ENCODE measurements at places on chromosomes 12 and 14. TPM values are rescaled to one million over a fixed set of nuclear protein-coding genes. Genes with fewer than 3 reads are reported as not detected.

Gene ITGA5
- 12.8 TPM for total RNA-seq

Gene CBLN3
- 0.44 TPM for total RNA-seq

Gene CCDC60
- 3.5 TPM for total RNA-seq

Gene FITM1
- total RNA-seq, result 0.60 TPM

Gene RHOJ
- 2.0 TPM for total RNA-seq

DNA sequence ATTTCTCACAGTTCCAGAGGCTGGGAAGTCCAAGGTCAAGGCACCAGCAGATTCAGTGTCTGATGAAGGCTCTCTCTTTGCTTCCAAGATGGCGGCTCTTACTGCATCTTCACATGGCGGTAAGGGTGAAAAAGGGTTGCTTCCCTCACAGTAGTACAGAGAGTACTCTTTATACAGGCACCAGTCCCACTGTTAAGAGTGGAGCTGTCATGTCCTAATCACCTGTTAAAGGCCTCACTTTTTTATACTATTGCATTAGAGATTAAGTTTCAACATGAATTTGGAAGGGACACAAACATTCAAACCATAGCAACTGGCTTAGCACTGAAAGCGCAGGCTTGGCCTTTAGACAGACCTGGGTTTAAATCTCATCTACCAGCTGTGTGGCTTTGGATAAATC is 50.0 kb upstream of the TCL1A start:
- ATAC-seq, result no peak

GRCh38 chr14:60090864-60091519 is 731 bp upstream of the PCNX4 start:
- no peak for ATAC-seq

- ATAC-seq, result peak; percentile 100
These were observed 51.6 kb upstream of the PMCH start for GRCh38 chr12:102249079-102249841.

DNA sequence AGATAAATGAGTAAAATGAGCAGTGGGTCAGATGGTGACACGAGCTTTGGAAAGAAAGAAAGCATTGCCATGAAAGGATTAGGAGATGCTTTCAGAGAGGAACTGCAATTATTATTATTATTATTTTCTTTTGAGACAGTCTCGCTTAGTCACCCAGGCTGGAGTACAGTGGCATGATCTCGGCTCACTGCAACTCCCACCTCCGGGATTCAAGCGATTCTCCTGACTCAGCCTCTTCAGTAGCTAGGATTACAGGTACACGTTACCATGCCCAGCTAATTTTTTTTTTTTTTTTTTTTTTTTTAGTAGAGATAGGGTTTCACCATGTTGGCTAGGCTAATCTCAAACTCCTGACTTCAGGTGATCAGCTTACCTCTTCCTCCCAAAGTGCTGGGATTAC is 77.4 kb downstream of the ST8SIA1 start:
- no peak for ATAC-seq

DNA sequence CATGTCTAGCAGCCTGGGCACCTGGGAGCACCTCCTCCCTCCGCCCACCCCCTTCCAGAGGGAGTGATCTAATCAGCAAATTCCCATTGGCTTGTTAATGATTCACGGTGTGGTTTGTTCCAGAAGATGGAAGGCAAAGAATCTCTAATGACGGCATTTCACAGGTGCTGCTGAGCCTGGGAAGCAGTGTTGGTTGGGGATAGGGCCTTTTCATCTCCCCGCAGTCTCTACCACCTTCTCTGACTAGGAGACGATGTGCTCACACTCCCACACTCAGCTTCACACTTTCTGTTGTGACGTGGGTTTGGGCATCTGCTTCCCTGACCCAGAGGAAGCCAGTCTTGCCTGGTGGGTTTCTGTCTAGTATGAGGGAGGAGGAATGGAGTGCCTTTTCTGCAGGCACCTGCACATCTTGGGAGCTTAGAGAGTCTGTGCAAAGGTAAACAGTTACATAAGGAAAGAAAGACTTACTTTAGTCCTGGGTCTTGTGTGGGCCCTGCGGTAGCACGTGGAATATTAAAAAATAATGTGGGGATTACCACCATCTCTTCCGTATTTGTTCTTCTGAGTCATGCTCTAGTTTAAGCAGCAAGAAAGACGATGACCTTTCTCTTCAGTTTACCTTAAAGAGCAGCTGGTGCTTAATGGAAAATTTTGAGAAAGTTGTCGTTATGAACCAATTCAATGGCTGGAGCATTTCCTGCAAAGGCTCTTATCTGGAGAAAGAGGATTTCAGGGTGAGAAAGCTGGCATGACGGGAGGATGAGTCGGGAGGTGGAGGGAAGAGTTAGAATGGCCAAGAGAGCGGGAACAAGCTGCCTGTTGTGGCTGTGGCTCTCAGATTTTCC is 70.6 kb upstream of the ARHGAP5 start:
- peak; percentile 89 for ATAC-seq

DNA sequence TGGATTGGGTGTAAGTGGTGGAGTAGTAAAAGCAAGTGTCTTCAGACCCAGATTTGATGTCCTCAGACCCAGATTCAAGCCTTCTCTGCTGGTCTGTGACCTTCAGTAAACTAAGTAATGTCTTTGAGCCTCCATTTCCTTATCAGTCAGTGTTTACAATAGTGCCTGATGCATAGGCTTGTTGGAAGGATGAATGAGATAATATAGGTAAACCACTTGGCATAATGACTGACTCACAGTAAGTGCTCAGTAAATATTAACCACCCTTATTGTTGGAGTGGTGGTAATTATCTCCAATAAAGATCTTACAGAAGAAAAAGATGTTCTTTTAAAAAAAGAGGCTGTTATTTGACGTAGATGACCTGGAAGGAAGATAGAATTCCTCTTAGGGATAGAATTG is 86.2 kb downstream of the IGF1 start:
- ATAC-seq, result no peak

DNA sequence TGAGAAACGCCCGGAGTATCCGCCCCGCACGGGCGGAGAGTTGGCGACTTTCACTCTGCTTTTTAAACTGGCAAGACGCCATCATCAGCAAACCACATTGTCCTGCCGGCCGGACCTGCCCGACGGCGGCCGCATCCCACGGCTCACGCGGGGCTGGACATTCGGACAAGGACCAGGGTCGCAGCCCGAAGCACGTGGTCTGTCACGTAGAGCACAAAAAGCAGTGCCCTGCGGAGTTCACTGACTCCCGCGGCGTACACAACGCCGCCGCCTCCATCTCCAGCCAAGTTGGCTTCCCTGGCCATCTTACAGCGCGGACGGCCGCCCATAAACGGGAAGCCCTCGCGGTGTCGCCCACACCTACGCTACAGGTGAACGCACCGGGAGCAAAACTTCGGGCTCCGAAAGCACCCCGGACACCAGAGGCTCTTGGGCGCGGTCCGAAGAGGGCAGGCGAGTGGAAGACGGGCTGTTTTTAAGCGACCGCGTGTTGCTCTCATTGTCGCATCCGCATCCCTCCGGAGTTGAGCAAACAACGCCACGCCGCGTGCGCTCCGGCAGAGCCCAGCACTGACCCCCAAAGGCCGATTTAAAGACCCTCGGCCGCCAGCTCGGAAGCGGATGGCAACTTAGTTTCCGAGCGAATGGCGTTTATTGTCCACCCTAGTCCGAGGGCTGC is 966 bp downstream of the SINHCAF start:
- peak; percentile 28 for ATAC-seq

DNA sequence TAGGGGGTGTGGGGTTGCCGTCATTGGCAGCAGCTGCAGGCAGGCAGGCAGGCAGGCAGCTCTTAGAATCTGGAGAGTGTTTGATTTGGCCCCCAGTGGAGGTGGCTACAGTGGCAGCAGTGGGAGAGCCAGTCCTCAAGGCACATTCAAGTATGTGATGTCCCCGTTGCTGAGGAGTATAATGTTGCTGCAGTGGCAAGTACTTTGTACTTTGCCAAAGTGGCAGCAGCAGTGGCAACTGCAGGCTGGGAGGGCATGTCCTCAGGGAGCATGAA is 147.1 kb downstream of the PAPOLA start:
- ATAC-seq, result no peak

DNA sequence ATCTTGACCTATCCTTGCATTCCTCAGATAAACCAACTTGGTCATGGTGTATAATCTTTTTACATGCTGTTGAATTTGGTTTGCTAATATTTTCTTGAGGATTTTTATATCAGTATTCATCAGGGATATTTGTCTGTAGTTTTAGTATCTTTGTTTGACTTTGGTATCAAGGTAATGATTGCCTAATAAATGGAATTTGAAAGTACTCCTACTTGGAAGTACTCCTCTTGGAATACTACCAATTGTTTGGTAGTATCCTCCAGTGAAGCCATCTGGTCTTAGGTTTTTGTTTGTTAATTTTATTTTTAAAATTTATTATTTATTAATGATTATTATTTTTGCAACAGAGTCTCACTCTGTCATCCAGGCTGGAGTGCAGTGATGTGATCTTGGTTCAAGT is 85.0 kb downstream of the ATF7IP start:
- ATAC-seq, result no peak

DNA sequence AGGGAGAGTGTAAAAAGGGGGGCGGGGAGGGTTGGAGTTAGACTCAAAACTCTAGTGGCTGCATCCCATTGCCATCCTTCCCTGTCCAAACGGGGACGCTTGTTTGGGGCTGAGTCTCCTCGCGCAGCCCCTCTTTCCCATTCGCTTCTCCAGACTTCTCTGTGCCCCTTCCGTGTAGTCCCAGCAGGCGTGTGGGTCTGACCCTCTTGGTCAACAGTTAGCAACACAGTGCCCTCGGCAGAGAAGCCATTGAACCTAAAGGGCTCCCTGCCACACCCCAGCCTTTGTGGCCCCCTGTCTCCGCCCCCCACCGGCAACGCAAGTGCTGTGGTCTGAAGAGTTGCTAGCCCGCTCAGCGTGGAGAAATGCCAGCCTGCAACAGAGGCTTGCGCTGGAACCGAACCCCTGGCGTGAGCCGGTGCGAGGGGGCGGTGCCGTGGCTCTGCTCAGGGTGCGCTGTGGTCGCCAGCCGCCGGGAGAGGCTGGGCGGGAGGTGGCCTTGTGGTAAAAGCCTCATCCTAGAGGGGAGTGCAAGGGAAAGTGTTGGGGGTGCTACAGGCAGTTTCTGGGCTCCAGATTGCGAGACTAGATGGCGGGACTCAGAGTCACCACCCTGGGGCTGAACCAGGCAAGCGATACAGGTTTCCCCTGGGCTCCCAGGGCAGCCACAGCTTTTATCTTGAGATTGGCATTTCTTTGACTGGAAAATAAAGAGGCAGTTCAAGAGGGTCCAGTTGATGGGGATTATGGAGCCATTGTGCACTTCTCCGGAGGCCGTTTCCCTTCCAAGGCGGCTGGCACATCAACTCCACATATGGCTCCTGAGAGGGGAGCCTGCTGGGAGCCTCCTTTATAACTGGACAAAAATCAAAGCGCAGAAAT is 2.1 kb downstream of the PLXNC1 start:
- peak; percentile 15 for ATAC-seq

DNA sequence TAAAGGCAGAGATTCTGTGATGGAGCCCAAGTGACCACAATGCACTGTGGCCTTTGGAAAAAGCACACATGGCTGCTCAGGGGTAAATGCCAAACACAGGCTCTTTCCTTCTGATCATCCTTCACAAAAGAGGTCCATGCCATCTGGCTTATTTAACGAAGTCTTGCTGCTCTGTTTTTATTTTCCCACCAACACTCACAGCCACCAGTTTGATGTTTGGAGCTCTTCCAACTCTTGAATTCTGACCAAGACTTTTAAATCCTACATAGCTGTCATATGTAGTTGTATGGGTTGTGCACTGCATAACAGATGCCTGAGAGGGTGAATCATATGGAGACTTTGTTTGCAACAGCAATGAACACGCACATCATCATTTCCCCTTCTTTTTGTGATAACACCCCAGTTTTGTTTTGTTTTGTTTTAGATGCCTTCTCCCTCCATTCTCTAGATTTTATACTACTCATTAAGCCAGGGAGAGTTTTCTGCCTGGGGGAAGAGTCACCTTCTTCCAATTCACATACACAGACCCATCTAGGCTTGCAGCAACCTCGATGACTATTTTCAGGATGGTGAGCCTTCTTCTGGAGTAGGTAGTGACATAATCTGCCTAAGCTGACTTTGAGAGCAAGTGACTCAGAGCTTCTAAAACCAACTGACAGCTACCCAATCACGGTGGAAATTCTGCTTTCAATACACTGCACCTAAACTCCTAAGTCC is 145.2 kb upstream of the WSCD2 start:
- ATAC-seq, result no peak

DNA sequence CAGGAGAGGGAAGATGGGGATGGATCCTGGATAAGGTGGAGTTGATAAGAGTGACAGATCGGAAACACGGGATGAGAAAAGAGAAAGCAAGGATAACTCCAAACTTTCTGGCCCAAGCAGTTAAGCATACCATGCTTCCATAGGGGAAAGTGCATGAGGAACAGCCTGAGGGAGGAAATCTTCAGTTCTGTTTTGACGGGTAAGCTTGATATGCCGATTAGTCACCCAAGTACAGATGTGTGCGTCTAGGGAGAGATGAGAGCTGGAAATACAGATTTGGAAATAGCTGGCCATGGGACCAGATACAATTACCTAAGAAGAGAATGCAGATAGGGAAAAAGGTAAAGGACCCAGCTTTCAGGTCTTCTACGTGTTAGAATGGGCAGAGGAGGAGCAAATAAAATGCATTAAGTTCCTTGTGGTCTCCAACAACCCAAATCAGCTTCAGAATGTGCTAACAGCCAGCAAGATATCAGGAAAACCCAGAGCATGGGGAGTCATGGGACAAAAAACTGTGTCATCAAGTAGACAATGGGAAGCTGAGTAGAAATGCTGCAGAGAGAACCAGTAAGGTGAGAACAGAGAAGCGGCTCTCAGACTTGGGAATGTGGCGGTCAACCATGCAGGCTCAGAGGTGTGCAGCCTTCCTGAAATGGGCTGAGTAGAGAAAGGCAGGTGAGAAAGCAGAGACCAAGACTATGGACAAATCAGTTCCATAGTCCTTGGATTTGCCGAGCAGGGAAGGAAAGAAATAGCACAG is 56.3 kb downstream of the PPP1R36 start:
- ATAC-seq, result peak; percentile 49

GRCh38 chr14:86321151-86321550 is 791.2 kb downstream of the FLRT2 start:
- no peak for ATAC-seq

DNA sequence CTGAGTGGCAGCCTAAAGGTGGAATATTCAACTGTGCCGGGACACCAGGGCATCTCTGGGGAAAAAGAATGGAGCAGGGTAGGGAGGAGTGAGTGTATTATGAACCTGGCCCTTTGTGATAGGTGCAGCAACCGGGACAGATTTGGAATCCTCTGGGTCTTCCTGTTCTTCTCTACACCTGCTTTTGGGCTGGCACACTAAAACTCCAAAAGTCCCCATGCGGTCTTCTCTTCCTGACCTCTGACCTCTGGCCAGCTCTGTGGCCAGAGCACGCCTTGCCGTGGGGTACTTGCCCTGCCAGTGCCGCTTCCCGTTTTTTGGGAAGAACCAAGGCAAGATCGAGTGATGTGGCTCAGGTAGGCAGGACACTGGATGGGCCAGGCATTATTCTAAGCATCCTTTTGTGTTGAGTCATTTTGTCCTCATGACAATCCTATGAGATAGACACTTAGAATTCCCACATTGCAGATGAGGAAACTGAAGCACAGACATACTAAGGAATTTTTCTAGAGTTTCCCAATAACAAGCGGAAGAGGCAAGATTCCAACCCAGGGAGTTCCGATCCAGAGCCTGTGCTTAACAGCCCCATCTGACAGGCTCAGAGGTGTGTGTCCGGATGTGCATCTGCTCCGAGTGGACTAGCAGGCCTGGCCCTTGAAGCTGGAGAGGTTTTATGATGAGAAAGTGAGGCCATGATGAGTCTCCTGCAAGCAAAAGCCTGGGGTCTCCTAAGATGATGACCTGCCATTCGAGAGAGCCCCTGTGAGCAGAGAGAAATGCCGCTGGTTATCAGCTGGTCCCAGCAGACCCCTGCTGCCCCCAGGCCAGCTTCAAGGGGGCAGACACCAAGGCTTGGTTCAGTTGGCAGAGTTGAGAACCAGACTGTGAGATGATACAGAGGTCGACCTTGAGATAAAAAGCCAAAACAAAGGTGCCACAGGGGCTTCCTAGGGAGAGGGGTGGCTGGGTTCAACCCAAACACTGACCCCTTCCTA is 67.9 kb upstream of the ESRRB start:
- ATAC-seq, result no peak

All from esophagus mucosa (tissue), 1 donor.